CD8-positive, alpha-beta T cell (primary cell): ENCODE measurements at places on chromosomes 1 and 21. TPM values are rescaled to one million over a fixed set of nuclear protein-coding genes. Genes with fewer than 3 reads are reported as not detected.

GRCh38 chr1:89760496-89760895 lies 60.3 kb upstream of the LRRC8D start:
- no peak for DNase-seq

DNA sequence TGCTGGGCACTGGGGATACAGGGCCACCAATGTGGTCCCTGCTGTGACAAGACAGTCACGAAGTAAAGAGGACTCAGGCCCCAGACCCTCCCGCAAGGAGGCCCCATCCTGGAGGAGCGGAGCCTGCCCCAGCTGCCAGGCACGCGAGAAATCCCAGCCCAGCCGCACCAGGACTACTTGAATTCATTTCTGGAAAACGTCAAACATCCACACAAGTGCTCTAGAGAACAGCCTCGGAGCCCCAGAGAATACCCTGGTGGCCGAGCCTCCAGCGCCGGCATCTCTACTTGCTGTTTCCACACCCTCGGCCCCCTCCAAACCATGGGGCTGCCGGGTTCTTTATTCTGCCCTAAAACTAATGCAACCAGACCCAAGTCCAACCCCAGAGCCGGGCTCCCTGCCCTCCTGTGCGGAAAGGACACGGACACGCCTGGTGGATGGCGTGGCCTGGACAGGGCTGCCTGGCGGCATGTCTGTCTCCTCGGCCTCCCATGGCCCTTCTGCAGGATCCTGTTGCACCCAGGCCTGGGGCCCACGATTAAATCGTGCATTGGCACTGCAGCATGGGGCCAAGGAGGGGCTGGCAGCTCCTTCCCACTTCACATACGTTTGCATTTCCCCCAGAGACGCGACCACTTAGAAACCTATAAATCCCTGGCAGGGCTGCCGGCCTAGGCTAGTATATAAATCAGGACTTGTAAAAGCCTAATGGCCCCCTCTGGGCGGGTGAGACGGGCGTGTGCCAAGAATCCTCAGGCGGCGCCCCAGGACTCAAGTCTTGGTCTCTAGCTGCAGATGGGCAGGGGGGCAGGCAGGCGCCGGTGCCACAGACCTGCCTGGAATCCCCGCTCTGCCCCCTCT lies 41.2 kb downstream of the DMRTB1 start:
- DNase-seq = no peak

DNA sequence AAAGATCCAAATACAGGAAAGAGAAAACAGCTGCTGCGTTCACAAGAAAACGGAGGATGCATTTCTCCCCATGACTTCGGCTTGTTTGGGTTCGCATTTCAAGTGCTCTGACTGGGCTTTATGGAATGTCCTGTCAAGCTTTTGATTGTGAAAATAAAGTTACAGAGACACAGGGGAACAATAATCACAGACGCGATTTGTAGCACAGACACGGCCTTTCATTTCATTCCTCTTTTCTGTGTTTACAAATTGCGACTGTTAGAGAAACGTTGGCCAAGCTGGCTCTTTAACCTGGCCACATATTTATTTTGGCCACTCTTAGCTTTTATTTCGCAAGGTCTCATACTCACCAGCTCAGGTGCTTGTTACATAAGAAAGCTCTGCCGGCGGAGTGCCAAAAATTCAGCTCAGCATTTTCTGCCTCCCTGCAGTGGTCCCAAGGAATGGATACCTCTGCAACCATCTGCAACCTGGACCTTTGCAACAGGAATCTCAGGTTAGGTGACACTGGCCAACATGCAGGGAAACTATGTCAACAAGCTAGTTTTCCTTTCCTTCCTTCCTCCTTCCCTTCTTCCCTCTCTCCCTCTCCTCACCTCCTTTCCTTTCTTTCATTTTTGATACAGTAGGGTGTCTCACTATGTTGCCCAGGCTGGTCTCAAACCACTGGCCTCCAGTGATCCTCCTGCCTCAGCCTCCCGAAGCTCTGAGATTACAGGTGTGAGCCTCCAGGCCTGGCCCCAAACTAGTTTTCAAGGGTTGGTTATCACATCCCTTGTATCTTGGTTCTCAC lies 58.2 kb upstream of the SLC45A1 start:
- DNase-seq = no peak

- no peak for DNase-seq
Observed at GRCh38 chr1:24517898-24518297, 15.3 kb downstream of the RCAN3 start.

GRCh38 chr1:118783095-118783758 lies 204.9 kb downstream of the TBX15 start:
- DNase-seq = no peak

DNA sequence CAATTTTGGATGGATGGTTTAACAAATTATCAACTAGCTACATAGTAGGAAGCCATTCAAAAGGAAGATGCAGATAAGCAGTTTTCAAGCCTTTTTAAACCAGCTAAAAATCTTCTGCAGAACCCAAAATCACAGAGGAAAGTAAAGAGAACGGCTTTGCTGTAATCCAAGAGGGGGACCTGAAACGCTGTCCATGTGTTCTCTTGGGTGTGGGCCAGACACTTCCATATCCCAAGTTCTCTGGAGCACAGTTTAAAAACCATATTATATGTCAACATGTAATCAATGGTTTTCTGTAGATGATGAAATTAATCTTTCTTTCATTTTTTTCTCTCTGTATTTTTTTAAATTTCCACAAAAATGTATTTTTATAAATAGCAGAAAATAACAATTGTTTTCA lies 90.5 kb downstream of the SELENOF start:
- DNase-seq = no peak

- no peak for DNase-seq
Observed at GRCh38 chr1:179742717-179743678, at the start of gene FAM163A. Gene FAM163A (plus strand): TSS chr1:179743291. CDS start chr1:179813098, 69,807 bp downstream.

GRCh38 chr1:201495551-201496295 lies 11.2 kb downstream of the CSRP1 start:
- no peak for DNase-seq

DNA sequence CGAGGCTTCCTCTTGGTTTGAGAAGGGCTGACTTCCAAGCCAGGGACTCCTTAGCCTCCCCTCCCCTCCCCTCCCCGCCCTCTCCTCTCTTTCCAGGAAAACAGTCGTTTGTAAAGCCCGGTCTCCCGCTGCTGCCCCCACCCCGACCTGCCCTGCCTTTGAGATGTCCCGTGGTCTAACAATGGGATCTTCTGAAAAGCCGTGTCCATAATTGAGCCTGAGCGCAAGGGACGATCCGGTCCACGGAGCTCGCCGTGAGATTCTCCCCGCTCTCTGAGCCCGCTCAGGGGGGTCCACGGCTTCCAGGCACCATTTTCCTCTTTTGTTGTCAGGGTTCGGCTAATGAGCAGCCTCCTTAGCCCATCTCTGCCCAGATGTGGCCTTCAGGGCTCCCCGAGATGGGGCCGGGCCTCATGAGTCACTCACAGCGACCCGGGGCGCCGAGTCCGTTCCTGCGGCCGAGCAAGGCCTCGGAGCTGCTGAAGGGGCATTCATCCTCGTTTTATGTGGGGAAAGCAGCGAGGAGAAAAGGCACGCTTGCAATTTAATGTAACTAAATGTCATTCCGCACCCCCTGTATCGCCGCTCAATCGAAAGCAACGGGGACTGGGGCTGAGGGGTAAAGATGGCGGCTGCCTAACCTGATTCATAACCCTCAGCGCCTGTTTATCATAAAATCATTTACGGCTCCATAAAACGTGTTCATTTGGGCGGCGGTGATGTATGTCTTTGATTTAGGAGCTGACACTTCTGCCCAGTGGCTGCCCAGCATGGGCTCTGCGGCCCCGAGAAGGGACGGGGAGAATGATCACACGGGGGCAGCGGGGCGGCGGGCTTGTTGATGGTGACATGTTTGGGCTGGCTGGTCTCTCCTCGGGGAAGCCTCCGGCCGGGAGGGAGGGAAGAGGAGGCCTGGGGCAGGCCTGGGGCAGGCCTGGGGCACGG lies 232.6 kb upstream of the C1orf174 start:
- no peak for DNase-seq

DNA sequence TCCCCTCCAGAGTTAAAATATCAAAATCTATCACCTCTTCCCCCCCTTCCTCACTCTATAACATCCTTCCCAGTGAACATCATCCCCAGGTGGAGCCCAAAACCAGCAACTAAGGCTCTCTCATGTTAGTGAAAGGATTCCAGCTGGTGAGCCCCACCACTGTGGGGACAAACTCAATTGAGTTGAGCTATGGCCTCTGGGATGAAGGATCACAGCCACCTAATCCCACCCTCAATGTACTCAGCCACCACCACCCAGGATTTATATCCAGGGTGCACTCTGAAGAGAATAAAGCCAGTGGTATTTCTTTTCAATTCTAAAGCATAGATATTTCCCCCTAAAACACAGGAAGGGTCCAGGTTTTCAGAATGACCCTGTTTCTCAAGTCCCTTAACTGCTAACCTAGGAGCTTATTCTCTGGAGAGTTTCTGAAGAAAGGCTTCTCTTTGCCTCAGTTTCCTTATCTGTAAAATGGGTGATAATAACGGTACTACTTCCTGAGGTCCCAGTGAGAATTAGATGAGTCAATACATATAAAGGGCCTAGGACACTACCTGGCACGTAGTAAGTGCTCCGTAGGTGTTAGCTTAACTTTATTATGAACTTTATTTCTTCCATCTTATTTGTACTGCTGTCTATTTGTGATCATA lies 15.6 kb upstream of the BOLA1 start:
- DNase-seq = no peak

- DNase-seq = no peak
Observed at GRCh38 chr1:227416156-227416830, 98.0 kb upstream of the CDC42BPA start.

- DNase-seq = no peak
Observed at GRCh38 chr1:27116232-27116631, 38.7 kb downstream of the SLC9A1 start.

GRCh38 chr1:25120281-25120680 lies 112.0 kb downstream of the SYF2 start:
- DNase-seq = no peak

- DNase-seq = no peak
Observed at GRCh38 chr21:34078915-34079314, 5.5 kb downstream of the MRPS6 start.

- no peak for DNase-seq
Observed at GRCh38 chr1:225465793-225466517, 38.1 kb upstream of the LBR start.

DNA sequence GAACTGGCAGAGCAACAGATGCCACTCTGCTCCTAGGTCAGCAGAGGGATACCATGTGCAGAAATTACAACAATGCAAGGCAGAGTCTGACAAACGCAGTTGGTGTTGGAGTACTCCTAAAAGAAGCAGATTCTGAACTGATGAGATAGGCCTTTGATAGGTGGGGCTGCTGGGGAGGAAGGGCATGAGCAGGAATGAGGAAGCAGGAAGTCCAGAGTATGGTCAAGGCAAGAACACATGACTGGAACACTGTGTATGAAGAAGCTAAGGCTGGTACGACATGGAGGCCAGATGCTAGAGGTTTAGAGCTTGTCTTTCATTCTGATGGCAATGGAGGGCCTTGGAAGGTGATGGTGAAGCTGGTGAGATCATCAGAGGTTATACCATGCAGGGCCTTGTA lies 11.5 kb upstream of the THRAP3 start:
- DNase-seq = no peak

FCAMR gene
- total RNA-seq = not detected

EVA1C gene
- 6.9 TPM for total RNA-seq

CLIC6 gene
- total RNA-seq = 0.08 TPM

CCDC27 gene
- total RNA-seq = not detected

CYP2J2 gene
- 0.62 TPM for total RNA-seq

LINGO4 gene
- total RNA-seq = 0.11 TPM

BCAN gene
- not detected for total RNA-seq

SAMD11 gene
- not detected for total RNA-seq

AKT3 gene
- total RNA-seq = 76.6 TPM

MR1 gene
- total RNA-seq = 16.0 TPM

SPSB1 gene
- total RNA-seq = 1.6 TPM
